Lung (tissue), 17 donors: ENCODE measurements at places on chromosomes 1 and 21. TPM values are rescaled to one million over a fixed set of nuclear protein-coding genes. Genes with fewer than 3 reads are reported as not detected.

DNA sequence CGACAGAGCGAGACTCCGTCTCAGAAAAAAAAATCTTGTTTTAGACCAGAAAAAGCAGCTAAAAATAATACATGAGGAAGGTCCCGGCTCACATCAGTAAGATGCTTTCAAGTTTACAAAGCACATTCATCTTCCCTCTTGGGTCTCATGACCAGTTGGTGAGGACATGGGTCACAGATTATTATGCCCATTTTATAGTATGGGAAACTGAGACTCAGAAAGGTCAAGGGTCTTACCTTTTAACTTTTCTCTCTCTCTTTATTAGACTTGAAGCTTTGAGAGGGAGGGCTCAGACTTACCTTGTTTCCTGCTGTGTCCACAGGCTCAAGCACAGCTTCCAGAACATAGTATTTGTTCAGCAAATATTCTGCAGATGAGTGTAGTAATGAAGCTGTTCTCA lies 13.2 kb upstream of the RCC2 start:
- no peak for DNase-seq

DNA sequence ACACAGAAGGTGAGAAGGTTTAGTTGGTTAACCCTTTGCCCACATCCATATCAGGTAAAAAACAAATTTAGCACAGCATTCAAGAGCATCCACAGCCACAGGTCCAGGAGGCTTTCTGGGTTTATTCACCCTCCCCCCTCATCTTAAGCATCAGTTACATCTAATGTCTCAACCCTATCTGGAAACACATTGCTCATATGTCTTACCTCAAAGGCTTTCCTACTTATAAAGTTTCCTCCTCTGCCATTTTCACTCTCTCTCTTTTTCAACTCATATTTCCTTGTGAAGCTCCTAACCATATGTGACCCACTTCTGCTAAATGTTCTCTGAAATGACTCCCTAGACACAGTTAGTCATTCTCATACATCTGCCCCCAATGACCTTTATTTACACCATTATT lies 47.9 kb upstream of the RUNX1 start:
- DNase-seq, result no peak

GRCh38 chr1:210072896-210073504 lies 135.0 kb downstream of the SYT14 start:
- DNase-seq, result no peak

GRCh38 chr1:114214016-114214415 lies 60.3 kb upstream of the SYT6 start:
- DNase-seq, result no peak

- peak; percentile 93 for DNase-seq
Measured at GRCh38 chr1:109910123-109910962, at the start of gene CSF1. TSS of gene CSF1 (plus strand) at chr1:109910849. CDS start at chr1:109911024, 175 bp downstream.

- DNase-seq, result no peak
Measured at GRCh38 chr21:42520628-42521253, 7.1 kb downstream of the SLC37A1 start.

DNA sequence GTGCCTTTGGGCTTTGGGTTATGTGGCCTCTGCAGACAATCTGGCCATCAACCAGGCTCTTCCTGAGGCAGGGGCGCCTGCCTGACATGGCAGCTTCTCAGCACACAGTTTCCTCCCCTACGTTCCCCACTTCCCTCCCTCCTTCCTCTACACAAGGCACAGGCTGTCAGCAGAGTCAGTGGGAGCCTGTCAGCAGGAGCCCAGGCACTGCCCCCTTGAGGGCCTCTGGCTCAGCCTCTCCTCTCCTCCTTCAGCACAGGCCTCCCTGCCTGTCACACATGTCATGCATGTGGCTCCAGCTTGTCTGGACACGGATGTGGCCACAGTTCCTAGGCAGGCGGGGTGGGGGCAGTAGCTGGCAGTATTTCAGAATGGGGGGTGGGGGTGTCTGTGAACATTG lies 52.2 kb upstream of the ARTN start:
- peak; percentile 11 for DNase-seq

DNA sequence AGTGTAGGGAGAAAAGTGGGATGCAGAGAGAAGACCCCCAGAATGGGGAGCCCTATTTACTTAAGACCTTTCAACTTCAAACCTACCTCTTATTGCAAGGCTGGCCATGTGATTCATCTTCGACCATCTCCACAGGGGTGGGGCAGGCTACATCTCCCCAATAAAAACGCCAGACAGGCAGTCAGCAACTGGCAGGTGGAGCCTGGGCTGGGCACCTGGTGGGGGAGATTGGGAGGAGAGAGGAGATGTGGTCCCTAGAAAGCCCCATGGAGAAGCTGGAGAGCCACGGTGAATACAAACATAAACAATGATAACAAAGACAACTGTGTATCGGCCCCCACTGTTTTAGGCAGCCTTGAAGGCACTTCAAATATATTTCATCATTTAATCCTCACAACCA lies 336.7 kb upstream of the PROX1 start:
- DNase-seq, result no peak

TTC39A gene
- 46.8 TPM for total RNA-seq

KRTAP19-3 gene
- total RNA-seq, result not detected

CELA2B gene
- total RNA-seq, result 0.63 TPM
